ENCODE measurements at places on chromosomes 5 and 9.

DNA sequence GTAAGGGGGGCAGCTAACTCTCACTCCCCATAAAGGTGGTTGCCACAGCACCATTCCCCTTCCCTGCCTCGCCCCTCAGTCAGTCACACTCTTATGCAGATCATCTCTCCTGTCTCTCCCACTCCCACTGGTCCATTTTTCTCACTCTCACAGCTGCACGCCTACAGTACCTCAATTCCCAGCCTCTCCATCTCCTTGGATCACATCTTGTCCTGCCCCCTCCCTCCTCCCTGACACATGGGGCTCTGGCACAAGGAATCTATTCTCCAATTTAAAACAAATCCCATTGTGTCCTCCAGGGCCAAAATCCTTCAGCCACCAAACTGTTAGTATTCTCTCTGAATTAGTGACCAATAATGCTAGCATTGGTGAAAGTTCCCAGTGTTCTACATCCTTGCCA is 114.4 kb downstream of the AUH start:
- DNase-seq: no peak

DNA sequence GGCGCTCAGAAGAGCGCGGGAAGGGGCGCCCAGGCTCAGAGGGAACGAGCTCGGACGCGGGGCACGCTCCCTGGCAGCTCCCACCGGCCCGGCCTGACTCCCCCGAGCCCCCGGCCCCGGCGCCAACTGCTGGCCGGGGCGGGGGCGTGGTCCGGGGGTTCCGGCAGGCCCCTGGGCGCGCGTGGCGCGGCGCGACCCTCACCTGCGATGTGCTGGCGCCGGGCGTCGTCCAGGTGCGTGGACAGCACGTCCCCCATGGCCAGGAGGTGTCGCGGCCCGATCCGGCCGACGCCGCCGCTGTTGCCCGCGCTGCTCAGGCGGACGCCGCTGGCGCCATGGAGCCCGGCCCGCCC is 43.5 kb upstream of the STXBP1 start:
- no peak for DNase-seq

DNA sequence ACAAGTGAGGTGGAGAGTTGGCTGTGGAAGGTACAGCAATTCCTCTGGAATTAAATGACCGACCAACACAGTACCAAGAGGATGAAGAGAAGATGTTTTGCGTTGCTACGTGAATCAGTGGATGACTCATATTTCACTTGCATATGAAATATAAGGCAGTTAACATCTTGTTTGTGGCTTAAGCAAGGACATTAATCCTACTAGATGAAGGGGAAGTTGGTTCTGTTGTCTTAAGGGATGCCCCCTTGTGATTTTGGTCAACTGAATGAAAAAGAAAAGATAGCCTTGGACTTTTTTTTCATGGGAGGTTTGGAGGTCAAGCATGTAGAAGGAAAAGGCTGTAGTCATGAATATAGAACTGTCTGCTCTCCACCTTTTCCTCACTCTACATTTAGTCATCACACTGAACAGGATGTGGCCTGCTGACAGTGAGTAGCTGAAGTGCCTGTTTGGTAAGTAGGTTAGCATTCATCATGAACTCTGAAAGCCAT is 33.9 kb downstream of the VLDLR start:
- no peak for DNase-seq

DNA sequence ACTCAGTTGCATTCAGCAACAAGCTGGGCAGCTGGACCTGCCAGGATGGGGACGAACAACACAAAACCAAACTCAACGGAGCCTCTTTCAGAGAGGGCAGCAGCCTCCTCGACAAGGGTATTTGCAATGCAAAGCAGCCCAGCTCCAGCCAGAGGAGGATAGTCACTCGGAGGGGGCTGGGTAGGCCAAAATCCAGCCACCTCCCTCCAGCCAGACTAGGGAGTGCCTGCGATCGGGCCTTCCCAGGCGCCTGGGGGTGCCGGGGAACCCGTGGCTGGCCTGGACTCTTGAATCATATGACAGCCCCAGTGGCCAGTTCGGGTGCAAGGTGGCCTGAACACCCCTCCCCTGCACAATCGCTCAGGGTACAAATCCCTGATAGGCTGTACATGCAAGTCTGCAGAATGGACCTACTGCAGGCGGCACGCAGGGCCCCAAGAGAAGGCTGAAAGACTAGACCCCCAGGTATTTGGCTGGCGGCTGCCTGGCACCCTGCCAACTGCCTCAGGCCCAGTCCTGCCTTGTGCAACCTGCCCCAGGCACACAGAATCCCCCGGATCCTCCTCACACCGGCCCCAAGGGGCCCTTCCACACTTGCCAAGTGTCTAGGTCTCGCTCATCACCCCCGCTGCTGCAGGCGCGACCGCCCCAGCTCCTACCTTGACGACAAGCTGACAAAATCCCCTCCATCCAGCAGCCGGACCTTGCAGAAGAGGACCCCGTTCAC is 1.3 kb downstream of the EEIG1 start:
- no peak for DNase-seq

DNA sequence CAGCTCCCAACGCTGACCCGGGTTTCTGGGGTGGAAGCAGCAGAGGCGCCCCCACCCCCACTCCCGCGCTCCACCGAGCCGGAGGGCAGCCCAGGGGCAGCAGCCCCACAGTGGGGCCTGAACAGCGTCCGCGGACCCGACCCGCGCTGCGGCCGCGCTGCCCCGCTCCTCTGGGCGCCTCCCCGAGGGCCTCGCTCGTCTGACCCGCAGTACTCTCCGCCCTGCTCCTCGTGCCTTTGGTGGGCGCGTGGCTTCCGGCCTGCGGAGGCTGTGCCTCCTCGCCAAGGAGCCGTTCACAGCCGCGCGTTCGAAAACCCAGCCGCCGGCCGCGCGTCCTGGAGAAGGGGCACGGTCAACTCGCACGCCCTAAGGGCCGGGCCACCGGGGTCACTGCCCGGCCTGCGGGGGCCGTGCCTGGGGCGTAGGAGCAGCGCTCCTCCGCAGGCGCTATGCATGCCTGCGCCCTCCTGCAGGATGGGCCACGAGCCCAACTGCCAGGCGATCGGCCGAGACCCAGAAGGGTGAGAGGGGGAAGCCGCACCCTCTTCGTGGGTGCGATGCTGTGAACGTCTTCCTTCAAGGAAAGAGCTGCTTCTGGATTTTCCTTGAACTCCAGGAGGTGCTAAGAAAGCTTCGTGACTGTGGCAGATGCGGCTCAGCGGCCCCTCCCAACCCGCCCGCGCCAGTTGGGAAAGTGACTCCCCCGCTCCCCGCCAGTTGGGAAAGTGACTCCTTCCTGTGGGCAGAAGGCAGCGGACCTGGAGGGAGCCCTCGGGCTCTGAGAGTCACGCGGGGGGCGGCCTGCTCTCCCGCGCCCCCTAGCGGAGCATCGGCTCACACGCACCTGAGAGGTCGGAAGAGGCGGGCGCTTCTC is 82.7 kb downstream of the HSD17B3 start:
- no peak for DNase-seq

- DNase-seq: no peak
These were observed 154.4 kb upstream of the ZNF462 start for GRCh38 chr9:106708475-106709146.

DNA sequence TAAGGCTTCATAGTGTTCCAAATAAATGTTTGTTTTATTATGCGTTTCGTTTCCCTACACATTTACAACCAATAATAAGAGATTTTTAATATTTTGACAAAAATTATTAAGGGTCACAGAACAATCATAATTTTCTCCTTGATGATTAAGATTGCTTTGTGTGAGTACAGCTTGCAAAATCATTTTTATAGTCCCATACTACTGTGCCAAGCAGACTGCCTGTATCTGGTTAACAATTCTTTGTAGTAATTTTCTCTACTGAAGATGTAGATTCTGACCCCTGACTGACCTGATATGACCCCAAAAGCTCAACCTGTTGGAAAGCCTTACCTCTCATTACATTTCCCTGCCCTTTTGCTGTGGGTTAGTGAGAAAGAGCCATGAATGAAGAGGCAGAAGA is 311.9 kb upstream of the PIK3R1 start:
- no peak for DNase-seq

DNA sequence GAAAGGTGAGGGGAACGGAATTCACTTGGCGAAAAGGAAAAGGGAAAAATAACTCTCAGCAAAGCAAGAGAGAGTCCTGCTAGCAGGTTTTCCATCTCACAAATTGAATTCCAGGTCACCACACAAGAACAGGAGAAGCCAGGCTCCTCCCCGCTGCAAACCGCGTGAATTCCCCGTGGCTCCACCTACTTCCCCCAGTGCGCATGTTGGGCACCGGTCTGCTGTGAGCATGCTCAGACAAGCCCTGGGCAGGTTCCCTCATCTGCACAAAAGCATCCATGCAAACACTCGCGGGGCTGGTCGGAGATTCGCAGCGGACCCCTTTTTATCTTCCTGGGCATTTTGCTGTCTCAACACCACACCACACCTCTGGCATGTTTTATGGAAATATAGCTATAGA is 58.5 kb upstream of the S1PR3 start:
- no peak for DNase-seq

- DNase-seq: no peak
These were observed 13.5 kb downstream of the CXCL14 start for GRCh38 chr5:135565266-135565665.

DNA sequence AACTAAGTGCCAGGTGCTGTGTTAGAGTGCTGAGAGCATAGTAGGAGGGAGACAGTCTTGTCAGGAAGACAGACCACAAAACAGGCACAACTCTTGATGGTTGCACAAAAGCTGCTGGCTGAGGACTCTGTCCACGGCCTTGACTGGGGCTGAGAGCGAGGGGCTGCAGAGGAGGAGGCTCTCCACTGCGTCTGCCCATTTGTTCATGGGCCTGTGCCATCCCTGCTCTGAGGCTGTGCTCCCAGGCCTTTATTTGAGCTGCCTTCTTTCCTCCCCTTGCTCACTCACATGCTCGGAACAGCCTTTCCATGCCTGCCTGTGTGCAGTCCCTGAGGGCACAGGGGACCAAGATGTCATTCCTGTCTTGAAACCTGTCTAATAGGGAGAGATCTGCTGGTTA is 147.8 kb downstream of the CACNA1B start:
- DNase-seq: no peak

DNA sequence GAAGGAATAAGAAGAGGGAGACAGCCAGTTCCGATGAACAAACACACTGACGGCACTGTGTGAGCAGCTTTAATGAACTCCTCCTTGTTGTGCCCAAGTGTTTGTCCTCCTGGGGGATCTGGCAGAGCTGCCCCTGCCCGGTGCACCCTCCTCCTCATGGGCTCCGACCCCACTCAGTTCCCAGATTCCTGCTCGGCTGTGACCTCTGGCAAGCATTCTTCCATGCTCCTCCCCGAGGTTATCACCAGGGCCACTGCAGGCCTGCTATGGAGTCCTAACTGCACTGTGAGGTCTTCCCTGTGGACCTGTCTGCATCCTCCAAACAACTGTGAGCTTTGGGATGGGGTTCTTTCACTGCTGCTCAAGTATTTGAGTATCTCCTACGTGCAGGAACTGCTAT is 142.2 kb downstream of the DCP2 start:
- no peak for DNase-seq

DNA sequence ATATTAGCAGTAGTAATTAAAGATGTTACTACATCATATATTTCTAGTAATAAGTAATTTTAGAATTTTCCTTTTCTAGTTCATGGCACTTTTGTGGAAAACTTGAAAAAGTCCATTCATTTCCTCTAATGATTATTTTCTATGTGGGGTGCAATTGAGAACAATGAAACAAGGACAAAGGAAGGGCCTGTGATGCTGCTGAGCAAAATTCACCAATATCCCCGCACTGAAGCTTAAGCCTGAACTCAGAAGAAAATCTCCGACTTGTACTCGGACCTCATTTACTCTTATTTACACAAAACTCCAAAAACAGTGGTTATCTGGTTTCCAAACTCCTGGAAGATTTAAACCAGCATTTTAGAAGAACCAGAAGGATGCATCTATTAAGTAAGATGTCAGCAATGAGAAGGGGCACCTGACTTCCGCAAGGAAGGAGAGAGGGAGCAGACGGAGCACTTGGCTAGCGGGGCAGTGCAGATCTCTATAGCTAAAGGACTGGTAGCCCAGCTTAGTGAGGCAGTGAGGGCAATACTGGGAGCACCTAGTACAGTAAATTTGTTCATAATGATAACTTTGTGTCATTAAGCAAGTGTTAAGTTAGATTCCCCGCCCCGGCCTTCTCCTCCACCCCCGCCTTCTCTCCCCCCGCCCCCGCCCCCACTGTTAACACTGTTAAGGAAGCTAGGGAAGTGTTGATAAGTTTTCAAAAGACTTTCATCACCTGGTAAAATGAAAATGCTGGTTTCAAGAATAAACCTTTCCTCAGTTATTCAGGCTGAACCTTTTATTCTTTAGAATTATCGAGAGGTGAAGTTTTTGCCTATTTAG is 123.3 kb downstream of the ZSWIM6 start:
- no peak for DNase-seq
